ENCODE measurements at places on chromosomes 5 and 9.

DNA sequence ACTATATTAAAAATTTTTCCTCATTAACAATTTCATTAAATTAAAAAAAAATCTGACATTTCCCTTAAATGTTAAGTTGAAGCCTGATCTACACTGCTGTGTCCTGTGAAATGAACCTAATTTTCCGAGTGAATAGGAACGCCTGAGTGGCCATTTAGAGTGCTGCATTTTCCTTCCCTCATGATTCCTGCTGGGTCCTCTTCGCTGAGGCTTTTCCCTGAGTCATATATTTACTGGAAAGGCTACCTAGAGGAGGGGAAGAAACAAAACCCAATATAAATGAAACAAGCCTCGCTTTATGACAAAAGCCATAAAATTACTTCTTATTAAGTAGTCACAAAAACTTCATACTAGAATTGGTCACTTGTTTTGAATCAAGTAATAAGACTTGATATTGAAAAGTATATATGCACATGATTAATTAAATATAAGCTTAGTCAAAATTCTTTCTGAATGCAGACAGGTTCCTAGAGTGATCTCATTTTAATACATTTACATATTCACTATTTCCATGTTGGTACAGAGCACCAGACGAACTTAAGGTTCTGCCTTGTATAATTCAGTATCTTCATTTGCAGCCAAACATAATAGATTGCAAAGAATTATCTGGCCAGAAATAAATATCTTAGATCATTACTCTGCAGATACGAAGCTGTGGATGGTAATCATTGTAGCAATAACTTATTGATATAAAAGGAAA is 6.3 kb upstream of the ISCA1 start:
- no peak for DNase-seq

GRCh38 chr5:122444411-122444810 is 132.4 kb downstream of the SNCAIP start:
- DNase-seq: no peak

DNA sequence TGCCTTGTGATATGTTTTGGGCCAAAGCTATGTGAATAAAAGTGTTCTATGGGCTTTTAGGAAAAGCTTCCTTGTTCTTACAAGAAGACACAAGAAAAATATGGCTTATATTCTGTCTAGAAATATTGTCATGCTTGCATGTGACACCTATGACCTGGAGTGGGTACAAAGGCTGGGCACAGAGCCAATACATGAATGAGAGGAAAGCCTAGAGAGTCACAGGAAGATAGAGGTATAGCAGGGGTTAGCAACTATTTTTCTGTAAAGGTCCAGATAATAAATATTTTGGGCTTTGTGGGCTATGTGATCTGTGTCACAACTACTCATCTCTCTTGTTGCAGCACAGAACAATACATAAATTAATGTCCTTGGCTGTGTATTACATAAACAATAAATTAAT is 196.6 kb upstream of the CD180 start:
- no peak for DNase-seq

DNA sequence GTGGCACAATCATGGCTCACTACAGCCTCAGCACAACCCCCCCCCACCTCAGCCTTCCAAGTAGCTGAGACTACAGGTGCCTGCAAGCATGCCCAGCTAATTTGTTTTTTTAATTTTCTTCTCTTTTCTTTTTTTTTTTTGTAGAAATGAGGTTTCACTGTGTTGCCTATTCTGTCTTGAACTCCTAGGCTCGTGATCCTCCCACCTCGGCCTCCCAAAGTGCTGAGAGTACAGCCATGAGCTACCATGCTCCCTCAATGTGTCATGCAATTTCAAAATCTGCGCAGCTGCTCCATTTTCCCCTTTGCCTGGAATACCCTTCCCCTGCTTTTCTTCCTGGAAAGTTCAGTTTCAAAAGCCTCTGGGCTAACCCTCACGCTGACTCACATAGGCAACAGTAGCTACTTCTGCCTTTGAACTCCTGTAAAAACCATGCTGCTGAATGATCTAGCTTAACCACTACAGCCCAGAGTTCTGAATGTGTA is 71.0 kb upstream of the IL7R start:
- peak; percentile 36 for DNase-seq
